ENCODE measurements at places on chromosomes 2 and 18.
A peak's percentile ranks its signal among the peaks of the same experiment; 100 is the strongest.

- no peak for DNase-seq
Measured at GRCh38 chr2:19687017-19687659, 214.6 kb downstream of the TTC32 start.

- no peak for DNase-seq
Measured at GRCh38 chr2:38375696-38376345, 1.3 kb downstream of the ATL2 start.

- DNase-seq, result peak; percentile 14
Measured at GRCh38 chr2:15943378-15944280, 3.3 kb downstream of the MYCN start.

DNA sequence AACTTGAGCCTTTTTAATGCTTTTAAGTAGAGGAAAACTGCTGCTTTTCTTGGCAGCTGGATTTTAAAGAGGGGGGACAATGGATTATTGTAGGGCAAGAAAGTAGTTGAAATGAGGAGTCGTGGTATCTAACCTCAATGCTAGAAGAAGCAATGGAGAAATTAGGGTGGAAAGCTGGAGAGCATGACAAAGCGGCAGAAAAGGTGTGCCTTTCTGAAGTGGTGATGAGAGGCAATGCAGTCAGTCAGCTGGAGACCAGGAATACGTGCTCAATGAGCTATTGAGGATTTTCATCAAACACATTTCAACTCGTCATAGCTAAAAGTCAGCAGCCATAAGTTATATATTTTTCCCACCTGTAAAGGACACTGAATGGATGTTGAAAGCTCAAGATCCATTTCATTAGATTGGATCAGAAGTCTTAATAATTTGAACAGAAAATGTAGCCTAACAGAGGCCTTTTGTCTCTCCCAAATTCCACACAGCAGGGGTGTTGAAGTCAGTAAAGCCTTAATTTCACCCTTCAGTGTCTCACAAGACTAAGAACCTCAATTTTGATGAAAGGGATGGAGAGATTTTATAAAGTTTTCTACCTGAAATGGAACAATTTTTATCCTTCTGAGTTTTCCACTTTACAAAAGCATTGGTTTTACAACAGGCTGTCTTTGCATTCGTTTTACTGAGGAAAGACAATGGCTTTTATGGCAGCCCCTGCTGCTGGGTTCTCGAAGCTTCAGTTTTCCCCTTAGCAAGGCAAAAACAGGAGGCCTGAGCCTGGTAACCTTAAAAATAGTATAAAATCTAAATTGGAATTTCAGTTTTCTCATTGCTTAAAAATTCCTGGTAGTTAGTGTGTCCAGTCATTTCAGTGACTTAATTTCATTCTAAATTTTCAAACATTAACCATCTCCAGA lies 131.1 kb downstream of the CCDC102B start:
- no peak for DNase-seq

DNA sequence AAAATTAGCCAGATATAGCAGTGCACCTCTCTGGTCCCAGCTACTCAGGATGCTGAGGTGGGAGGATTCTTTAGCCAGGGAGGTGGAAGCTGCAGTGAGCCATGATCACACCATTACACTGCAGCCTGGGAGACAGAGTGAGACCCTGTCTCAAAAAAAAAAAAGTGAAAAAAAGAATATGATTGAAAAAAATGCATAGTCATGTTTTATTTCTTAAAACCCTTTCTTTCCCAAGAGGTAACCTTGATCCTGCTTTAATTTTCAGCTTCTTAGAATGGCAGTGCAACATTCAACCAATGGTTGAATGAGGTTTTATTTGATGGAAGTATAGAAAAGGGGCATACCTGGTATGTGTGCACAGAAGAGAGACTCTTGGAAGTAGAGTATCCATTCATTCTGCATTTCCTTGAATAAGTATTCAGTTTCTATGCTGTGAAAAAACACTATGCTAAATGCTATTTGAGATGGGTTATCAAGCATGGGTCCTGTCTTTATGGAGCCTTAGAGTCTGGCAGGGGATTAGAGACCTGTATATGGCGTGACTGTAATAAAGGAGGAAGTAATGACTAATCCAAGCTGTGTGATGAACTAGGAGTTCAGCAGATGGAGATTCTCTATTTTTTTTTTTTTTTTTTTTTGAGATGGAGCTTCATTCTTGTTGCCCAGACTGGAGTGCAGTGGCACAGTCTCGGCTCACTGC lies 146.3 kb downstream of the WDSUB1 start:
- no peak for DNase-seq

Data from body of pancreas (tissue), 4 donors.